ENCODE measurements at places on chromosomes 7 and 10. TPM values are rescaled to one million over a fixed set of nuclear protein-coding genes. Genes with fewer than 3 reads are reported as not detected.

ZNF365 gene
- total RNA-seq: 0.84 TPM

MRLN gene
- not detected for total RNA-seq

LAMB4 gene
- 0.15 TPM for total RNA-seq

PRSS2 gene
- total RNA-seq: 0.34 TPM

GARIN1A gene
- 0.34 TPM for total RNA-seq

AKR1B1 gene
- total RNA-seq: 61.8 TPM

NAT16 gene
- total RNA-seq: 0.15 TPM

TBC1D12 gene
- total RNA-seq: 4.0 TPM

CCDC172 gene
- total RNA-seq: not detected

CPA2 gene
- not detected for total RNA-seq

SPDYE2 gene
- not detected for total RNA-seq

GIMAP6 gene
- total RNA-seq: not detected

VPS37D gene
- 1.8 TPM for total RNA-seq

THAP5 gene
- 12.8 TPM for total RNA-seq

SCIN gene
- not detected for total RNA-seq

CTAGE8 gene
- total RNA-seq: not detected

TMEM176B gene
- total RNA-seq: not detected

NEURL1 gene
- total RNA-seq: 0.15 TPM

INA gene
- 0.59 TPM for total RNA-seq

CPA4 gene
- 28.1 TPM for total RNA-seq

SLC13A1 gene
- total RNA-seq: not detected

FAM25A gene
- not detected for total RNA-seq
